ENCODE measurements at places on chromosomes 4 and X.
A peak's percentile ranks its signal among the peaks of the same experiment; 100 is the strongest.

DNA sequence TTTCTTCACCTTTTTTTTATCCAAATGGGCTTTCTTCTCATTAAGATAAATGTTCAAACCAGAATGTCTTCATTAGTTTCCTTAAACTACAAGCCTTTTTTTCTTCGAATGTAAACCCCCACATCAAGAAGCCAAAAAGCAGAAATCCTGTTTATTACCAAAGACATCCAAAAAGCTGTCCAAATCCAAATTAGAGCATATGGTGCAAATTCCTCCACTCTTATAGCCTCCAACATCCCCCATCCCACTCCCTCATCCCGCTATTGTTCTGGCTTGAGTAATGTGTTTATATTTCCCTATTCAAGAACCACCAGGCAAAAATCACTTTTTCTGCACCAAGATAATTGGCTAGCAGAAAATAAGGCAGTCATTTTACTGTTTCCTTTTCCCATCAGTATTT is 315.1 kb upstream of the ADGRL3 start:
- DNase-seq = no peak

GRCh38 chrX:1877780-1878179 is 262.9 kb downstream of the ASMT start:
- no peak for DNase-seq

DNA sequence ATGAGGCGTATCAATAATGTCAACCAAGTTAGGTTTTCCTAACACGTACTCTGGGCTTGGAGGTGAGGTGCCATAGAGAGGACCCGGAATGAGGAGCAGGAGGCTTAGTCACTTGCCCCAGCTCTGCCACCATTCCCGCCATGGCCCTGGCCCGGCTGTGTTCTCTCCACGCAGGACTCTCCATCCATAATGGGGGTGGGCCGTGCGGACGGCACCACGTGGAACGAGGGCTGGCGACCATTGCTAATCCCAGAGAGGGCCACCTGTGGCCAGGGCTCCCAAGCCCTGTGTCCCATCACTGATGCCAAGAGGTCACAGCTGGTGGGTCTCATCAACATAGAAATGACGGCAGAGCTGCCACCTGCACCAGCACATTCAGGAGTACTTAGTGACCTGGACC is 76.4 kb downstream of the JAKMIP1 start:
- DNase-seq = no peak

DNA sequence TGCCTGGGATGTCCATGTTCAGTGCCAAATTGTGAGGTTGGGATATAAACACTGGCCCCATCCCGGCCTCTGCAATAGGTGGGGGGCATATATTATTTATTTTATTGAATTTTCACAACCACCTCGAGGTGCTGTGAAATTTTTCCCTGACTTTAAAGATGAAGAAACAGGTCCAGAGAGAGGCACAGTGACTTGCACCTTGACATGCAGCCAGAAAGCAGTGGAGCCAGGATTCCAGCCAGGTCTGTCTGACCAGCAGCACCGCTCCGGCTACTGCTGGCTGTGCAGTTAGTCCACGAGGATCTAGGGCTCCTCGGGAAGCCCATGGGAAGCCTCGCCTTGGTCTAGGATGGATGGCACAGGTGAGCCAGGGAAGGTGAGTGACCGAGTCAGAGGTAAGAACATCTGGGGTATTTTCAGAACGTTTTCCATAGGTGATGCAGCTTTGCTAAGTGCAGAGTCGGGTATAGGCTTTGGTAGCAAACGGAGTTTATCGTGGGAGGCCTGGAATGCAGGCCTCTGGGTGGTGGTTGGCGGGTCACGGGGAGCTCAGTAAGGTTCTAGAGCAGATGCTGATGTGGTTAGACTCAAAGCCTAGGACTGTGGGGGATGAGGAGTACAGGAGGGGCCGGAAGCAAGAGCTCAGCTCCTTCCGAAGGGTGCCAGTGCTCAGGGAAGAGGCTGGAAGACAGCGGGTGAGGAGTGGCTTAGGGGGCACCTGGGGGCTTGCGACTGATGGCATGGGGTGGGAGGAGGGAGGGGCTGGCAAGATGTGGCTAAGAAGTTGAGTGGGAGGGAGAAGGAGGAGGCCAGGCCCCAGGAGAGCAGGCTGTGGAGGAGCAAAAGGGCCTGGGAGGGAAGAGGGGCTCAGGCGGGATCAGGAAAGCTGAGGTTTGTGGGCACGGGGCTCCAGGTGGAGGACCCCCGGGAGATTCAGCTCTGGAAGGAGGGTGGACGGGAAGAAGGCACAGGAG is 107.7 kb upstream of the LRPAP1 start:
- DNase-seq = no peak

GRCh38 chr4:102295153-102295862 is 50.0 kb downstream of the SLC39A8 start:
- no peak for DNase-seq

GRCh38 chr4:145186729-145187128 is 6.3 kb upstream of the OTUD4 start:
- no peak for DNase-seq

- peak; percentile 42 for DNase-seq
Measured at GRCh38 chrX:69179380-69179911, 14.2 kb upstream of the PJA1 start.

GRCh38 chr4:121697564-121697963 is 784 bp upstream of the ANXA5 start:
- no peak for DNase-seq

- no peak for DNase-seq
Measured at GRCh38 chr4:158825433-158826036, 56.7 kb downstream of the FNIP2 start.

DNA sequence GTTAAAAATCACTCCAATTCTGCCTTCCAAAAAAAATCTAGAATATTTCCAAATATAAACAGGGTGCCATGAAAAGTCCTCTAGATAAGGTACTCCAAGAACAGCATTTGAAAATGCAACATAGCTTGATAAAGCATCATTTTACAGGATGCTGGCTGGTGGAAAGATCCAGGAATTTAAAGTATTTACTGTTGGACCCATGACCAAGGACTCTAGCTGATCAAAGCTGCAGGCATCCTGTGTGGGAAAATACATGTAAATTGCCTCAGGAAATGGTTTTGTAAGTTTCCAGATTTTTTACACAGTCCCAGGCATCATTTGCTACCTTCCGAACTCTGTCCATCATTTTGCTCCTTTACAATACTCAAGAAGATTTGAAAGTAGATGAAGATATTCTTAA is 164.4 kb downstream of the GRIA3 start:
- no peak for DNase-seq

DNA sequence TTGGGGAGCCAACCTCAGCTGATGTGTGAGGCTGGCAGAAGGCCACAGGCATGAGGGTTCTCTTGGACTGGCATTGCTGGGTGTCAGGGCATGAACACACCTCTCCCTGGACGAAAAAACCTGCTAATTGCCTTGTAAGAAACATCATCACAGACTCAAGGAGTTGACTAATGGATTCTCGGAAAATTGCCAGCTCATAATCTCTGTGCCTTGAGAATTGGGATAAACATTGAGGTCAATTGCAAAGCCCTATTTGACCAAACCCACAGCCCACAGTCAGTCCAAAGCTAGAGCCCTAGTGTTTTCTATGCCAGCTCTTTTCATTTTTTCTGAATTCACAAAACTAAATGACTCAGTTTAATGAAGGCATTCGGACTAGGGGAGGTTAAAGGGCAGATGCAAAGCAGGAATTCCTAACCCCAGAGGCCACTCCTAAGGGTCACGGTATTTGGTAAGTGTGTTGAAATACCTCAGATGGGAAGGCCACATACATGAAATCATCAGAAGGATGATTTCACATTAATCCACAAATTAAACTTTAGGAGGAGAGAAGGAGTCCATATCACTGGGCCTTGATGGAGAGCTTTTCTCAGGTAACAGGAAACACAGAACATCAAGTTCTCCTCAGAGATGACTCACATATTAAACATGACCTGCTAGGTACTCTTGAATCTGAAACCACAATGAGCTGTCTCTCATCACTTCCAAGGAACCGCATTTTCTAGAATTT is 39.0 kb upstream of the RASL11B start:
- no peak for DNase-seq

- DNase-seq = no peak
Measured at GRCh38 chr4:122050841-122051240, 99.0 kb upstream of the TRPC3 start.

DNA sequence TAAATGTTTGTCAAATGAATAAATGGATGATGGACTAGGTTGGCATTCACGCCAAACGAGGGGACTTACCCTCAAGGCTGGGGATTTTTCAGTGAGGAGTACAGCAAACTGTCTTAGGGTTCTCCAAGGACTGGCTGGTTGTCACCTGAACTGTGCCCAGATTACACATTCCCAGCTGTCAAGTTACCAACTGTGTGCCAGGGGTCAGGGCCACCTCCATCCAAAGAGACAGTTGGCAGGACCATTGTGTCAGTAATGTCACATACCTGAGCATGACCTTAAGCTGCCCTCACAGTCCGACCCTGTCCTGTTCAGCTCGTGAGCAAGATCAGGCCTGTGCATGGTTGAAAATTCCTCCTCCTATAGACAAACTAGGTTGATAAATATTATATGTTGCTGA is 116.7 kb downstream of the MID1IP1 start:
- no peak for DNase-seq

DNA sequence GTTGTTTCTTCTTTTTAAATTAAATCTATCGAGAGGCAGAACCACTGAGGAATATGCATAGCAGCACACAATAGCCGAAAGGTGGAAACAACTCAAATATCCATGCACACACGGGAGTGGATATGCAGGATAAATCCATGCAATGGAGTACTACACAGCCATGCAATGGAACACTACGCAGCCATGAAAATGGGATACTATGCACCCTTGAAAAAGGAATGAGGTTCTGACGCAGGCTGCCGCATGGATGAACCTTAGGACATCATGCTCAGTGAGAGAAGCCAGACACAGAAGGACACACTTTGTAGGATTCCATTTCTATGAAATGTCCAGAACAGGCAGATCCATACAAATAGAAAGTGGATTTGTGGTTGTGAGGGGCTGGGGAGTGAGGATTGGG is 18.4 kb upstream of the P2RY8 start:
- DNase-seq = no peak

GRCh38 chrX:8738588-8739189 is 6.8 kb upstream of the ANOS1 start:
- DNase-seq = no peak

GRCh38 chr4:149884529-149885181 is 69.0 kb upstream of the IQCM start:
- DNase-seq = no peak

DNA sequence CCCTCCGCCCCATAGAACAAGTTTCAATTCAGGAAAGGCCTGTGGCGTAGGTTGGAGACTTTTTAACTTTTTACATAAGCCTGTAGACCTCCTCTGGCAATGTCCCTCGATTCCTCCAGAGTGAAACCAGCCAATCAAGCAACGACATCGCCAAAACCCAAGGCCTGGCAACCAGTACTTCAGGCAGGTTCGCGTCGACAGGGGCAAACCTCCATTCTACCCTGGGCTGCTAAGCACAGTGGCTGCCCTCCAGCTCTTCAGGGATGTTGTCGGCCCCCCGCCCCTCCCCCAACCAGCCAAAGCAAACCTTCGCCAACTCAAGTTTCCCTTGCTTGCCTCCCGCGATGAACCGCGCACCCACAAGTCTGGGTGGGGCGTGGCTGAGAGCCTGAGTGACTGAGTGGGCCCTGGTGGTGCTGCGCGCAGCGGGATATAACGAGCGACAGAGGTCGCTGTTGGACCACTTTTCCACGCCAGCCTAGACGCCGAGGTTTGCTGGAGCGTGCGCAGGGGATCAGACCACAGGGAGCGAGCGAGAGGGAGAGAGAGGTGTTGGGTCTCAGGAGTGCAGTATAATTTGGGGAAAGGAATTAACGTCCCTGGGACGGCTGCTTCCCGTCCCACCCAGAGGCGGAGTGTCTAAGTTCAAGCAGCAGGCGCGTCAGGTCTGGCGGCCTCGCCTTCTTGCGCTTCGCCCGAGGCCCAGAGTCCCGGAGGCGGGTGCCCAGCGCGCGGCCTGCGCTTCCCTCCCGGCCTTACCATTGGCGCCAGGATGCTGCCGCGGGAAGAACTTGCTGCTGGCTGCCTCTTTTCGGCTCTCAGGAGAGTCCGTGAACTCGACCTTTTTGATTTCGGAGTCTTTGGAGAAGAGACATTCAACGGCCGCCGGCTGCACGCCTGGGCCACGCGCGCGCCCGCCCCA is 9.0 kb upstream of the PITX2 start:
- no peak for DNase-seq

GRCh38 chr4:38162240-38162784 is 202.1 kb downstream of the PTTG2 start:
- DNase-seq = peak; percentile 34

- DNase-seq = no peak
Measured at GRCh38 chr4:6692806-6693205, 872 bp upstream of the S100P start.

- no peak for DNase-seq
Measured at GRCh38 chr4:56003606-56004005, 54.9 kb downstream of the CEP135 start.

GRCh38 chrX:23736030-23736429 is 7.0 kb downstream of the ACOT9 start:
- DNase-seq = no peak

DNA sequence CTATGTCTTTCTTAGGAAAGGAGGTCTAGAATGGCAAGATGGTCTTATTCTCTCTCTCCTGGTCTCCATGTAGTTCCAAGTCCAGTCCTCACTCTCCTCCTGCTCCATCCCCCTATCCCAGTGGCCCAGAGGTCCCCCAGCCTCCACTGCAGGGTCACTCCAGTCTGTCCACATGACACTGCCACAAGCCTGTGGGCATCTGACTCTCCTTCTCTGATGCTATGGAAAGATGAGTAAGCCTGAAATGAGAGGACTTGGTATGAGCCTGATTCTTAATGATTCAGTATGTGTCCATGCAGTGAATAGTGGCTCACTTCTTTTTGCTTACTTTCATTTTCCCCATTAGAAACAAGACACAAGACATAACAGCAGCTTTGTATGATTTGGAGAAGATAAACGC is 516.8 kb upstream of the ADGRL3 start:
- DNase-seq = no peak

DNA sequence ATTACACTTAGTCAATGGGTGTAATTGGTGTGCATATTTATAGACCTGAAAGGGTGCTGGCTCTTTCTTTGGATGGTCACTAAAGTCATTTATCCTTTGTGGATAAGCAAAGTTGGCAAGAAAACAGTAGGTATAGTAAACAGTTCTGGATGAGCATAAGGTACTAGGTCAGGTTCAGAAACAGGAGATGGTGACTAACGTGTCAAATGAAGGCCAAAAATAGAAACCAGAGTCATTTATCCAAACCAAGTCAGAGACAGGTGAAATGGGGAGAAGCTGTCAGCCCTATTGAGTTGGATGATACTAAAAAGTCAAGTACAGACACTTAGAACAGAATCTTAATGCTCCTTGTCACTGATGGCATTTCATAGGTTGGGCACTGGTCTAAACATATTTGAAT is 313.1 kb downstream of the KLHL13 start:
- DNase-seq = no peak

- no peak for DNase-seq
Measured at GRCh38 chr4:173936861-173937260, 346.6 kb downstream of the FBXO8 start.

DNA sequence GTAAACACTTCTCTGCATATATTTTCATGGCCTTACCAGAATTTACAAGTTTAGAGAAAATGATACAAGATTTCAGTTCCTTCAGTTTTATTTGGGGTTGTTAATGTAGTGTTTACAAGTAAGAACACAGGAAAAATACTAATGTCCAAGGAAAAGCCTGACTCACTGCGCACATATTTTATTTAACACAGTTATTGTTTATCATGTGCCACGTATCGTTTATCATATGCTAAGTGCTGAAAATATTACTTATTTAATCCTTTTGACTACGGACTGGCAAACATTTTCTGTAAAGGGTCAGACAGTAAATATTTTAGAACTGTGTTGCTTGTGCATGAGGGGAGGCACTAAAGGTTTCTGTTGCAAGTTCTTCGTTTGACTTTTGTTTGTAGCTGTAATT is 794 bp downstream of the HSD17B13 start:
- DNase-seq = no peak

- peak; percentile 22 for DNase-seq
Measured at GRCh38 chr4:83929550-83929949, 393.6 kb downstream of the GPAT3 start.
